ENCODE measurements at places on chromosomes 5 and 9.

- DNase-seq = no peak
These were observed 326.5 kb downstream of the NTRK2 start for GRCh38 chr9:84996029-84996428.

DNA sequence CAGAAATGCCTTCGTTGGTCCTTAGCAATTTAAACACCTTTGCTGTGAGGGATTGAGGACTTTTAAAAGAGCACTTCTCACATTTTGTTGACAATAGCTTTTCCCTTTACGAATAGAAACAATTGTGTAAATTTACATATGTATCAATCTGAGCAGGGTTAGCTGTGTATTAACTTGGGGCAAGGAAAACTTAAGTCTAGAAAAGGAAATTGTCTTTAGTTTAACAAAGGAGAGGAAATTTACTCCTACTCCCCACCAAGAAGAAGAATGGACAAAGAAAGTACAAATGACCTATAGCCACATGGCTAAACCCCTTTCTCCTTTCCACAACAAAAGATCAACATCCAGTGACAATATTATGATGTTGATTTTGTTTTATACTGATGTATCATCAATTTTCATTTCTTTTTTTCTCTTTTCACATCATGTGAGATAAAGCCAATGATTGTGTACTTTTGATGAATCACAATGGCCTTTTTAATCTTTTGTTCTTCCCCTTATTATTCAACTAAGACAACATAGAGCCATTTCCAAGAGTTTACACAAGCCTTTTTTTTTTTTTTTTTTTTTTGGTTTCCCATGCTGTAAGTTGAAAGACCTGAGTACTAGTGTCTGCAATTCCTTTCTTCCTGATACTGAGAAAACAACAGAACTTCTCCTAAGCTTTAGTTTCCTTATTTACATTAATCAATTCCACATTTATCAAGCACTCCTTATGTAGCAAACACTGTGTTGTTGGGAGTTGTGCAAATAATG, 19.0 kb downstream of the FOXB2 start:
- no peak for DNase-seq

GRCh38 chr5:4244306-4244705, 648.7 kb downstream of the IRX1 start:
- DNase-seq = no peak

- DNase-seq = no peak
These were observed 157.8 kb downstream of the RGS3 start for GRCh38 chr9:113621309-113621791.

GRCh38 chr5:2471152-2471879, 280.2 kb downstream of the IRX2 start:
- no peak for DNase-seq

GRCh38 chr5:38832810-38833209, 13.0 kb upstream of the OSMR start:
- no peak for DNase-seq

DNA sequence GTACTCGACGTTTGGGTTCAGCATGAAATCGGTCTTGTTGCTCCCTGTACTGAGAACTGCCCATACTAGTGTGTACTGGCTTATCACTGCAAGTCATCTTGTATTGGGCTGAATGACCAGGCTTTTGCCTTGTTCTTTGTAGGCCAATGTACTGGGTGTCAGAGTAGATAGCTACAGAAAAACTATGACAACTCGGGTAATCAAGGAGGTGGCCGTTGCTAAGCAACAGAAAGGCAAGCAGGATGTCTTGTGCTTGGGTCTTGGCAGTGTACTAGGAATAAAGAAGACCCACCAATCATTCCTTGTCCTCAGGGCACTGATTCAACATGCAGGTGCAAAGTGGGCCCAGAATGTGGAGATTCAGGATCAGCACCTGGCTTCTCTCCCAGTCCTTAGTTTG, 11.9 kb upstream of the SHISAL2B start:
- DNase-seq = no peak

DNA sequence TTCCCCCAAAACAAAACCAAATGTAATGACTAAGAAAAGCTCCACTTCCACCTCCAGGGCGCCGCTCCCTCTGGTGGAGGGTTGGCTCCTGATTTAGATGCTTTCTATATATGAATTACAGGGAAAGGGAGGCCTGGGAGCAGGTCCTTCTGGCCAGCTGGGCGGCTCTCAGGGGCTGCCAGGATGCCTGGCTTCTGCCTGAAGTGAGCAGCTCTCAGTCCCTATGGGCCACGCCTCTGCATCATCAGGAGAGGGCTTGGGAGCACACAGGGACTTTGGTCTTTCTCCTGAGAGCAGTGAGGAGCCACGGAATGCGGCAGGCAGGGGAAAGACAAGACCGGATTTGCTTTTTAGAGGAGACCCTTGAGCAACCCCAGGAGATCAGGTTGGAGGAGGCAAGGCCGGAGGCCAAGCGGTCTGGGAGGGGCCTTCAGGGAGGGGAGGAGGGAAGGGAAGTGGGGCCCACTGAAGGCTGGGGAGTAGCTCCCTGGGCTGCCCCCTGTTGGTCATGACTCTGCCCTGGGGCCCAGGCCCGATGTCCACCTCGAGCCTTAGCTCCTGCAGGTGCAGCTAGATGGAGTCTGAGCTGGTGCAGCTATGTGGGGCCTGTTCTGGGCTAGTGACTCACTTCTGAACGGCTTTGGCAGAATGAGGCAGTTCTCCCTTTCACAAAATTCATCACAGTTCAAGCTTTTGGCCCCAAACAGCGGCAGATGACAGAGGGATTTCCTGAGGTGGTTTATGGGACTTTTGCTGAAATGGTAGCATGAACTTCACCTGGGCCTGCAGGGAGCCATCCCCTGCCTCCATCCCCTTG, 11.3 kb upstream of the GRHPR start:
- DNase-seq = no peak

- no peak for DNase-seq
These were observed 10.0 kb upstream of the ADAMTSL1 start for GRCh38 chr9:18463991-18464390.

GRCh38 chr5:65955746-65956145, 29.4 kb downstream of the ERBIN start:
- no peak for DNase-seq

GRCh38 chr9:86079421-86079831, 19.9 kb downstream of the GOLM1 start:
- DNase-seq = no peak

GRCh38 chr5:52443187-52443586, 344.5 kb upstream of the ITGA1 start:
- no peak for DNase-seq

Data from NCI-H1092 (cell line).